Fibroblast of lung (primary cell): ENCODE measurements at places on chromosomes 12 and 14.

DNA sequence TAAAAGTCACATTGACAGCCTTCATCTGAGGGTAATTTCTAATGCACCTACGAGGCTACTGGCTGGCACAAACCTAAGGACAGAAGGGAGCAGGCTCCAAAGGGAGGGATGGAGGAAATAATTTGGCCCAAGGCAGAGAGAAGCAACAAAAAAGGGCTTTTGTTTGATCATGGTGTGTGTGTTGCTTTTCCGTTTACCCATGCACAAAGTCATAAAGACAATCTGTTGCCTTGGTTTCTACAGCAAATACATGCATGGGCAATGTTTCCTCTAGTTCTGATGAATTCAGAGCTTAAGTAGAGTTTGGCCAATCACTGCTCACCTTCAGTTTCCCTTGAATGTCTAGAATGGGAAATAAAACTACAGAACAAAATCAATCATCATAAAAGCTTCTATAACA lies 262.5 kb upstream of the CAND1 start:
- no peak for DNase-seq

GRCh38 chr12:113007166-113007565 lies 28.8 kb downstream of the OAS2 start:
- DNase-seq, result no peak

- DNase-seq, result no peak
Measured at GRCh38 chr12:55694651-55695050, 13.1 kb downstream of the ITGA7 start.

GRCh38 chr14:94320243-94320642 lies 2.9 kb downstream of the SERPINA6 start:
- no peak for DNase-seq

DNA sequence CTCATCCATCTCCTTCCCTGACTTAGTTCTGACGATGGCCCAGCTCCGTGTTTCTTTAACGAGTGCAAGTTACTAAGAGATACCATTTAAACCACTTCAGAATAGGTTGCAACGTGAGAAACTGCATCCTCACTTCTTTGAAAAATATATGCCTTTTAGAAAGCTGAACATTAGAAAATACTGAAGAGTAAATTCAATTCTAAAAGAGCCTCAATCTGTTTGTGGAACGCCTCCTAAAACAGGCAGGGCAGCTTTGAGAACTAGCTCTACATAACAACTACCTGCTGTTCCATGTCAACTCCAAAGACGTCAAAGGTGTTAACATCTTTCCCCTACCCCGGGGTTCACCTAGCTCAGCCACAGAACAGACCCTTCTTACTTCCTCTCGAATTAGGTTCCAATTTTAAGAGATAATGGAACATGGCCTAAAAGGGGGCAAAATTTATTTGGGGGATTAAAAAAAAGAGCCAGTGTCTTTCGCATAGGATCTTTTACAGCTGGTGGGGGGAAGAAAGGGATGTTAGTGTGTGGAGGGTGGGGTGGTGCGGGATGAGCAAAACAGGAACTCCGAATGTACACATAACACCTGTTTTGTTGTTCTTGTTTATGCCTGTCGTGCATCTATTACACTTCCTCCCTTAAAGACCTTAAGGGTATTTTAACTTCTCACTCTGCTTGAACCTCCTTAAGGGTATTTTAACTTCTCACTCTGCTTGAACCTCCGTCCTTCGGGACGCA lies 3.3 kb downstream of the BHLHE41 start:
- no peak for DNase-seq

- DNase-seq, result no peak
Measured at GRCh38 chr12:111447571-111448265, 42.0 kb downstream of the SH2B3 start.

GRCh38 chr12:121295746-121296617 lies 527 bp downstream of the CAMKK2 start:
- no peak for DNase-seq

GRCh38 chr12:3537719-3538465 lies 46.9 kb downstream of the PRMT8 start:
- no peak for DNase-seq

DNA sequence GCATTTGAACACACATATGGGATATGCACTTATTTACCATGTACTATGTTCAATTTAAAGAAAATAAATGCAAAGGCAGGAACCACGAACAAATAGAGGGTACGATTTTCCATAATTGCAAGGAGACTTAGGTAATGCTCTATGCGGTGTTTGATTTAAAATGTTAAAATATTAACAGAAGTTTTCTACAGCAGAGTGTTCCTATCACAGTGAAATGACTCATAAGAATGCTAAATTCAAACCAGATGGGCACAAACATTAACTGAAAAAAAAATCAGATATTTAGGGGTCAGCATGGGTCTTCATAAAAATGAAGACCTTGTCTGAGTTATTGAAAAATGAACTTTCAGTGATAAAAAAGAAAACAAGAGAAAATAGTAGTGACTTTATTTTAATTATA lies 65.4 kb downstream of the LLPH start:
- peak; percentile 47 for DNase-seq

GRCh38 chr14:93989939-93990338 lies 7.2 kb upstream of the CCDC197 start:
- DNase-seq, result no peak

DNA sequence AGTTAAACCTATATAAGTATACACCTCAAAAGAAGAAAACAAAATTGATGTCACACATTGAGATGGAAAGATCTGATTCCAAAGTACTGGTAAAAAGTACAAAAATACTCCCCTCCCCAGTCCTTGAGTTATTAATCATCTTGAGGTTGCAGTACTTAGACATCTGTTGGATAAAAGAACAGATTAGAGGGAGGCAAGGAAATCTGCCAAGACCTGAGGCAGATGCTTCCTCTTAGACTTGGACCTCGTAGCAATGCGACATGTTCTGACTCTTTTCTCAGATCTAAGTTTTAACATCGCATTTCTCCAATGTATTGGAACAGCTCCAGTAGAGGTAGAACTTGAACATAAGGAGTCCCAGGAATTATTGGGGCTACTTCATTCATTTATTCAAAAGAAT lies 187.9 kb upstream of the GRIN2B start:
- DNase-seq, result no peak

- no peak for DNase-seq
Measured at GRCh38 chr12:24047326-24047725, 97.9 kb upstream of the SOX5 start.

GRCh38 chr14:73718418-73719251 lies 4.5 kb upstream of the PNMA1 start:
- no peak for DNase-seq

DNA sequence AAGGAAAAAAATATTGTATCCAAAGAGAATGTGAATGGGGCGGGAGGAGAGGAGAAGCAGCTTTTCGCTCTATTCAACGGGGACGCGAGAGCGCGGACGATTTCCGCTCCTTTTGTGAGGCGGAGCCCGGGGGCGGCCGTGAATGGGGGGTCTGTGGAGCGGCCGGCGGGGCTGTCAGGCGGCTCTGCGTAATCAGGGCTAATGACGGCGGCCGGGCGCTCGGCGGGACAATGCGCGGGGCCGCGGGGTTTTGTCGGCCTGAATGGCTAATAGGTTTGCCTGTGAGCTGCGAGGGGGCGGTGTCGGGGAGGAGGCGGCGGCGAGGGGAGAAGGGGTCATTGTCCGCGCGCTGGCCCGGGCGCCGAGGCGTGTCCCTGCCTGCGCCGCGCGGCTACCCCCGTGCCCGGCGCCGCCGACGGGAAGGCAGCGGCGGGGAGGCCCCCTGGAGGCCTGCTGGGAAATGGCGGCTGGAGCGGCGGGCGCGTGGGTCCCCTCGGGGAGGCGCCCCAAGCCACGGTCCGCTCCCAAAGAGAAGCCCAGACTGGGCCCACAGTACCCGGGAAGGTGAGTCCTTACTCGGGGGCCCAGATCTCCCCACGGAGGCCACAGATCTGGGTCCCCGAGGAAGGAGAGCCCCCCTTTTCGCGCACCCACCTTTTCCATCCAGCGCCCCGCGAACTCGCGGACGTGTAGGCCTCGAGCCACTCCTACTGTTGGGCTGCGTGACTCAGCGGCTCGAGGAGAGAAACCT lies 6.0 kb downstream of the SIX6 start:
- DNase-seq, result peak; percentile 47

DNA sequence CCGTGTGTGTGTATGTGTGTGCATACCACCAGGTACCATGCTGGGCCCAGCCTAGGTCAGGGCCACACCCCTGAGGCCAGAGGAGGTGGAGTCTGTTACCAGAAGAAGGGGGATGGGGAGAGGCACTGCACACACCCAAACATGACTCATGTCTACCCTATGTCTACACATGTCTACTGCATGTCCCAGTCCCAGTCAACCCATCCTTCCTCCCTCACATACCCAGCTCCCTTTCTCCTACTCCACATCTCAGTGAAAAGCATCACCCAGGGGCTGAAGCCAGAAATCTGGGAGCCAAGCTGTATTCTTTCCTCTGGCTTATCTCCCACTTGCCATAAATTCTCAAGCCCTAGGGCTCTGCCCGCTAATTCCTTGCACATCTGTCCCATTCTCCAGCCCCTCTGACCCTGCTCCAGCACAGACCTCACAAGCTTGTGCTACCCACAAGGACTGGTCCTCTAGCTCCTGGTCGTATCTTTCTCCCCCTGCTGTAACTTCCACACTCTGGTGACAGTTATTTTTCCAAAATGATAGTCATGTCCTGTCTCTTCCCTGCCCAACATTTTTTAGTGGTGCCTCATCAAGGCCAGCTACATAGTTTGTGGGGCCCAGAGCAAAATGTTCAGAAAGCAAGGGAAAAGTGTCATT lies 18.0 kb upstream of the APPL2 start:
- peak; percentile 61 for DNase-seq

GRCh38 chr12:128916425-128916824 lies 63.1 kb downstream of the GLT1D1 start:
- DNase-seq, result no peak

- no peak for DNase-seq
Measured at GRCh38 chr12:108282676-108283075, 56.4 kb downstream of the CMKLR1 start.

GRCh38 chr14:56797569-56798446 lies 12.5 kb downstream of the OTX2 start:
- no peak for DNase-seq

DNA sequence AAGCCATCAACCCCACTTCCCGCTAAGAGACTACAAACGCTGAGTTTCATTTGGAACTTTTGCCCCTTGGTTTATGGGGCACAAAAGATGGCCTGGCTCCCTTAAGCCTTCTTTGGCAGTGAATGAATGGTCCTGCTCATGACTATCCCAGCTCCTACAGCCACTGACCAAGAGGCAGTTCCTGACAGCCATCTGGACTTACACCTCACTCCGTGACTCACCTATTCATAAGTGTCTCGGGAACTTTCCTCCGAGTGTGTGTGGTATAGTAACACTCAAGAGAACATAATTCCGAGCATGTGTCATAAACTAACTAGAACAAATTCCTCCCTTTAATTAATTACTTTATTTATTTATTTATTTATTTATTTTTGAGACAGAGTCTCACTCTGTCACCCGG lies 51.9 kb upstream of the NUDT4 start:
- peak; percentile 59 for DNase-seq

DNA sequence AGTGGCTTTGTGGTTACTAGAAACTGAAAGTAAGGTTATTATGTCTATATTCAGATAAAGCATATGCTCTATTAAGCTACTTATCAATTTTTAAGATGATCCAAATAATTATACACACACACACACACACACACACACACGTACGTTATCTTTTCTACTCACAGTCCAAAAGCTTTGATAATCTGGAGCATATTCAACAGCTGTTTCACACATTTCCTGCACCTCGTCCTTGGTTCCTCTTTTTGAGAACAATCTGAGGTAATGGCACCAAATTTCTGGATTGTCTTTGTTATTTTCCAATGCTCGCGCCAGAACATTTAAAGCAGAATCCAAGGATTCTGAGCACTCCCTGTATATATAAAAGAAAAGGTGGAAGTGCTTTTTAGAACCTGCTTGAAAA lies 37.5 kb downstream of the ZFC3H1 start:
- no peak for DNase-seq

GRCh38 chr12:54075974-54076373 lies 22.3 kb downstream of the HOXC4 start:
- no peak for DNase-seq

- no peak for DNase-seq
Measured at GRCh38 chr14:61485661-61486060, 164.3 kb downstream of the PRKCH start.

- no peak for DNase-seq
Measured at GRCh38 chr12:131003036-131003715, 49.5 kb downstream of the ADGRD1 start.

GRCh38 chr14:34619471-34619870 lies 10.5 kb downstream of the SNX6 start:
- no peak for DNase-seq

- peak; percentile 0 for DNase-seq
Measured at GRCh38 chr14:21680072-21680471, 6.5 kb upstream of the OR4E1 start.

DNA sequence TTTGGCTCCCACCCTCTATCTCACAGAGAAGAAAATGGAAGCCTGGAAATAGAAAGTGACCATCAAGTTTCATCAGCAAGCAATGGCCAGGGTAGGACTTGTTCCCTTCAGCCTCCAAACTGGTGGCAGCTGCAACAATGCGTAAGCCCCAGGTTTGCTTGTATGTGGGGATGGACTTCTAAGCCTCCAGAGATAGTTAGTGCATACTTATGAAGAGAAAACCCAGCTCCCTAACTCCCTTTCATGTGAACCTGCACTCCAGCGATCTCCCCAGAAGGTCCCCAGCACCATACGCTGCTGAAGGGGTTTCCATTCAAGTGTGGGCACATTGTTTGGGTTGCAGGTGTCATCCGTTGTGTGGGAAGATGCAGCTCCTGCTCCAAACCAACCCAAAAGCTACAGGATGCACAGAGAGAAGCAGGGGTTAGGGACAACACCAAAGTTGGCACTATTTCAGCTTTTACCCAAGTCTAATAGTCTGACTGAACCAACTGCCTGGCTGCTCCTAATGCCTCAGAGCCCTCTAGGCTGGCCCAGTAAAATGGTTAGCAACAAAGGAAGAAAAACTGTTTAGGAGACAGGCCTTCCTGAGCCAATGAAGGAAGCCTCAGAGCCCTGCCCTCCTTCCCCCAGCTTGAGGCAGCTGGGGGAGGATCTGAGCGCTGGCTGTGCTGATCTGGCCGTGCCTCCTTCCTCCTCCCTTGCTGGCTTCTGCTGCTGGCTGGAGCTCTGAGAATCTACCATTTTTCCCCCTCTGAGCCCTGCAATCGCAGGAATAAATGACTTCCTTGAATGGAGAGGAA lies 12.3 kb downstream of the ZFP36L1 start:
- peak; percentile 61 for DNase-seq

DNA sequence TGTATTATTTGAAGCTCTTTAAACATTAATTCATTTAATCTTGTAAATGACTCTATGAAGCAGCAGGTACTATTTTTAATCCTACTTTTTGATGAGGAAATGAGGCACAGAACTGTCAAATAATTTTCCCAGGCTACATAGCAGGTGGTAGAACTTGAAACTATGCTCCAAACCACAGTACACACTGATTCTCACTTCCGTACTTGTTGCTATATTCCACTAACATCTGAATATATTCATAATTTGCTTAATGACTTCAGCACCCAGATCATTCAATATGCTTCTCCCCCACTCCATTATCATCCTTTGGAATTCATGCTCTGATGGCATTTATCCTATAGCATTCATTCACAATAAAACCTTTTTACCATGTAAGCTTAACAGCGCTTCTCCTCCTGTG lies 4.9 kb downstream of the ERGIC2 start:
- DNase-seq, result no peak

GRCh38 chr12:102669056-102669455 lies 188.7 kb upstream of the IGF1 start:
- DNase-seq, result no peak

GRCh38 chr12:73547421-73547820 lies 990.2 kb upstream of the ATXN7L3B start:
- no peak for DNase-seq
